GM23248 (cell line): ENCODE measurements at places on chromosomes 7 and 10.

GRCh38 chr7:69864274-69864673, 266.0 kb downstream of the AUTS2 start:
- DNase-seq = peak; percentile 22

GRCh38 chr10:42952931-42953683, 123.8 kb upstream of the RET start:
- DNase-seq = no peak

DNA sequence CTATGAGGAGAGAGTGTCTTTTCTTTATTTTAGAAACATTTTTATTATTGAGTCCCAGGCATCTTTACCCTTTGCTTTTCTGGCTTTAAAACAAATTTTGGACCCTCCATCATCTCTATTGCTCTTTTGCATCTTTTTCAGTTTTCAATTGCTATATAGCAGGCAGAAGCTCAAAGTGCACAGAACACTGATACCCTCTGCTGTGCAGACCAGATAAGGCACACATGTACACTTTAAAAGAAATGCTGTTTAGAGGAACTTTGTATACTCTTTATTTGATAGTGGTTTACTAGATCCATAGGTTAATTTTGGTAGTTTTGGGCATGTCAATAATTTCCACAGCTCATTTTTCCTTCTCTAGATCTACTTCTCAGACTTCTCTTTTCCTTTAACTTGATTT, 324.2 kb downstream of the SH2D4B start:
- no peak for DNase-seq

DNA sequence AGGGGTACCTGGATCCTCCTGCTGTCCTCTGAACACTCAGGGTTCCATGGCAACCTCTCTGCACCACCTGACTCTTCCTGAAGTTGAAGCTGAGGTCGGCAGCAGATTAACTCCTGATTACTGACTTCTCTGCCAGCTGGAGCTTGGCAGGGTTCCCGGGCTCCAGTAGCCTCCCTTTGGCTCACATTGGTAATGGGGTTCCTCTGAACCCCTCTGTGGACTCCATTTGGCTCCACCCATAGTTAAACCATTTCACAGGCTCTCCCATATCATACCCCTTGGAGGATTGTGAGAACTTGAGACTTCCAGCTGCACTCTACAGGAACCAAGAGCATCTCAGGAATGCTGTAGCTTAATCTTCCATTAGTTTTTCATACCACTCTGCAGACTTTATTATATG, 292.5 kb downstream of the HDAC9 start:
- DNase-seq = no peak

DNA sequence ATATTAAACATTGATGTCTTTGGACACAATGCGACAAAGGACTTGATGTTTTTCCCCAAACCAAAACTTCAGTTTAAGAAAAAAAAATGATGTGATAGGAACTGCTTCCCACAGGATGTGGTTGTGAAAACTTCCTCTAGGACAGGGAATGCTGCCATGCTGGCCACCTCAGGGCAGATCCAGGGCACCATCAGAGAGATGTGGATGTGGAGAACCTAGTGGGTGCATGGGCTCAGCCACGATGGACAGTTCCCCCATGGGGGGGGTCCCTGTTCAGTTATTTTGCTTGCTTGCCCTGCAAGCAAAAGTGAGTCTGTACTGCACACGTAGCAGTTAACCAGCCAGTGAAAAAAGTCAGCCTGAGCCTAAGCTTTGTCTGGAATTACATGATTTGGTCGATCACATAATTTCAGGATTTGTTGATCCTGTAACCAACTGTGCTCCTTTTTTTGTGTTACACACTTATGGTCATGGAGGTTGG, 36.3 kb downstream of the LAMB4 start:
- DNase-seq = peak; percentile 56

DNA sequence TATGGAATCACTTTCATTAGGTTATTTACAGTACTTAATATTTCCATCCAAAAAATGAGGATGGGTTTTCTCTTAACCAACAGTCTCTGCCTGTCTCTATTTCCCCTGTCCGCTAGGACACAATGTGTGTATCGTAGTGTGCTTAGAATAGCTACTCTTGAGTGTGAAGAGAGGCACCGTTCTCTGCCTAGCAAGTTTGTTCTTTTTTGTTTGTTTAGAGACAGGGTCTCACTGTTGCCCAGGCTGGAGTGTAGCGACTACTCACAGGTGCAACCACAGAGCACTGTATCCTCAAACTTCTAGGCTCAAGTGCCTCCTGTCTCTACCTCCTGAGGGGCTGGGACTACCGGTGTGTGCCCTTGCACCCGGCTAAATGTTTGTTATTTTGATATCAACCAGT, 121.9 kb downstream of the ANK3 start:
- DNase-seq = no peak

GRCh38 chr10:76463111-76463510, 1031.7 kb downstream of the LRMDA start:
- DNase-seq = no peak

DNA sequence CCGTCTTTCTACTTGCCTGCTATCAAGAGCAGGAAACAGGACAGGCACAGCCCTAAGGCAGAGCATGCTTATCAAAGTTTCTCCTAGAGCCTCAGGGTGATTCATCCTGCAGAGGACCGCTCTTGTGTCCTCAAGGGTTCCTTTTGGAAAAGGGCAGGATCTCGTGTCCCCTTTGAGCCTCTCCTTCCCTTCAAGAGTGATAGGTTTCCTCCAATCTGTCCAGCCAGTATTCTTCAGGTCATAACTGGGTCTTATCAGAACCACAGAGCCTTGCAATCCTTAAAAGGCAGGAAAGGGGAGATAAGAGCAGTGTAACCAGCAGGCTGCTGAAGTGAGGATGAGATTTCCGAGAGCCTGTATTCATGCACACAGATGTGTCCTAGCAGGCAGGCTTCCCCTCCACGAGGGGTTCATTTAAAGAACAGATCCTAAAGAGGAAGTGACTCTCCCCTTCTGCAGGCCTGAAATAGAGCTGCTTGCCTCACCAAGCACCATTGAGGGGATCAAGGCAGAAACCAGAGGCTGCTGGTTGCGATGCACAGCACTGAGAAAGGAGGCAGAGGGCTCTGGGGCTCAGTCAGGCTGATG, 90.5 kb upstream of the SVIL start:
- no peak for DNase-seq

- peak; percentile 84 for DNase-seq
These were observed 89.8 kb upstream of the HPS1 start for GRCh38 chr10:98536551-98536950.

DNA sequence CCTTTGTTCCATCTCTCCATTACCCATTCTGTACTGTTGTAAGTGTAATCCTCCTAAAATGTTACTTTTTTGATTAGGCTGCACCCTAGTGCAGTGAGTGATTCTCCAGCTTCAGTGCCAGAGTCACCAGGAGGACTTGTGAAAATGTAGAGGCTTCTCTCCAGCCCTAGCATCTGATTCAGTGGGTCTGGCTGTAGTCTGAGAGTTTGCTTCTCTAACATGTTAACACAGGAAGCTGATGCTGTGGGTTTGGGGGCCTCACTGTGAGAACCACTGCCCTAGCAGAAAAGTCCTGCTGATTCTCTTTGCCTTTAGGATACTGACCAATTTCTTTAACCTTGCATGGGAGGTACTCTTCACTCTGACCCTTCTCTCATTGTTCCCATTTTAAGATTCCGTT, 24.4 kb downstream of the CSGALNACT2 start:
- DNase-seq = no peak

DNA sequence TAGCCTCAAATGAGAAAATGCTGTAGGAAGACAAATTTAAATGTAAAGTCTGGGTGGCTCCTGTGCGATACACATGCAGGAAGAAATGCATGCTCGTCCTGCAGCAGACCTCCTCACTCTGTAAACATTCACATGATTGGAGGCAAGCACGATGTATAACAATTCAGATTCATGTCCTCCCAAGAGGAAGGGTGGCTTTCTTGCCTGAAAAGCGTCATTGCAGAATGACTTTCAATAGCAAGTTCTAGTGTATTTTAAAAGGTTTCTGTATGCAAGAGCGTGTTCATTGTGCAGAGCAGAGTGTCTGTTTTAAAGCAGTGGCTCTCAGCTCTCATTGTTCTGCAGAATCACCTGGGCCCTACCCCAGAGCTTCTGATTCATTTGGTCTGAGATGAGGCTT, 170.3 kb upstream of the CELF2 start:
- no peak for DNase-seq

DNA sequence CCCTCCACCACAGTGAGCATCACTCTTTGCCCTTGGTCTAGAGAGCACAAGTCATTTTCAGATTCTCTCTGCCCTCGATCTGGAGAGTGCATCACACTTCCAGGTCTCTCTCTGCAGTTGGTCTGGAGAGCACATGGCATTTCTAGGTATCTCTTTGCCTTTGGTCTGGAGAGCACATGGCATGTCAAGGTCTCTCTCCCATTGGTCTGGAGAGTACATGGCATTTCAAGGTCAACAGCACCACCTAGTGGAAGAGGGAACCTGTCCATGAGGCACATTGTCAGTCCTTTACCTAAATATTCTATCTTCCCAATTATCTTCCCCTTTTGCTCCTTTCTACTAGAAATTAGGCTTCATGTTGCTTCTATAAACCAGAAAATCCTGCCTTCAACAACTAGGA, 1139.4 kb downstream of the XPNPEP1 start:
- DNase-seq = peak; percentile 68

GRCh38 chr7:26202019-26202990, 760 bp downstream of the CBX3 start:
- DNase-seq = peak; percentile 72

GRCh38 chr7:1537535-1538412, 7.3 kb downstream of the MAFK start:
- peak; percentile 91 for DNase-seq

DNA sequence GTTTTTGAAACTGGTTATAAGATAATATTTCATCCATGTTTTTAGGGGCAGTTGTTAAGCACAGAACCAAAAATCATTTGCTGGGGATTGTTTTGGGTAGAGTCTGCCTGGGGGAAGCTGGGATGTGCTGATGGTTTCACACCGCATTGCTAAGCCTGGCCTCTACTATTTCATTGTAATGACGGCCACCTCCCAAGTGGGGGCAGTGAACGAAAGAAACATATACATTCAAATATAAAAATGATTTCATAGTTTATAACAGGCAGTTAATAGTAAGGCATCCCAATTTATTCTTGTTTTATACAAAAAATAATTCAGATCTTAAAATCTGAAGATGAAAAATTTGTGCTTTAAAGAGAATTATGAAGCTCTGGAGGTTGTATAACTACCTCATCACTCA, 750.8 kb downstream of the REEP3 start:
- no peak for DNase-seq

DNA sequence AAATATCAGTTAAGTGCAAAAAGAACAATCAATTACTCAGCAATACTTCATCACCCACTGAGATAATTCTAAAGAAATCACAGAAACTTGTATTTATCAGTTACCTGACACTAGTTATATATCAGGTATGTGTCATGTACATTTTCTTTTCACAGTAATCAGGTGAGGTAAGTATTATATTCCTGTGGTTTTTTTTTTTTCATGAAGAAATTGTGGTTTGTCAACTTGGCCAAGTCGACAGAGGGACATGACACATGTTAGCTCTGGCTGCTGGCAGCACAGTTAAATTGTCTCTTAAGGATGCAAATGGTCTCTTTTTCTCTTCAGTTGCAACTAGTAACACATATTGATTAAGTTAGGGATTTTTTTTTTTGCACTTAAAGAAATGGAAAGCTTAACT, 13.7 kb upstream of the GPR141 start:
- no peak for DNase-seq

DNA sequence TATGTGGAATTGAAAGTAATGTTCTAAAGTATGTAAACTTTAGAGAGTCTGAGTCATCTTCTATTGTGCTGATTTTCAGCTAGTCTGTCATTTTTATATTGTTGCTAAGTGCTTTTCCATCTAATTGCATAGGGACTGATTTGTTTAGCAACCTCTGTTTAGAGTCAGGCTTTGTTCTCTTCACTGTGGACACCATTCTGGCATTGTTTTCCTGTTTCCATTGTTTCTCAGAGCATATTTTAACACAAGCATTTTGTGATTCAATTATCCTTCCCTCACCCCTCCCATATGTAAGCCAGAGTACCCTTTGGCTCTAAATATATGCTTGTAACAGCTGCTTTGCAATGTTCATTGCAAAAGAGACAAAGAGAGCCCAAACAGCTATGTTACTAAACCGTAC, 748.4 kb upstream of the PHF14 start:
- DNase-seq = no peak

DNA sequence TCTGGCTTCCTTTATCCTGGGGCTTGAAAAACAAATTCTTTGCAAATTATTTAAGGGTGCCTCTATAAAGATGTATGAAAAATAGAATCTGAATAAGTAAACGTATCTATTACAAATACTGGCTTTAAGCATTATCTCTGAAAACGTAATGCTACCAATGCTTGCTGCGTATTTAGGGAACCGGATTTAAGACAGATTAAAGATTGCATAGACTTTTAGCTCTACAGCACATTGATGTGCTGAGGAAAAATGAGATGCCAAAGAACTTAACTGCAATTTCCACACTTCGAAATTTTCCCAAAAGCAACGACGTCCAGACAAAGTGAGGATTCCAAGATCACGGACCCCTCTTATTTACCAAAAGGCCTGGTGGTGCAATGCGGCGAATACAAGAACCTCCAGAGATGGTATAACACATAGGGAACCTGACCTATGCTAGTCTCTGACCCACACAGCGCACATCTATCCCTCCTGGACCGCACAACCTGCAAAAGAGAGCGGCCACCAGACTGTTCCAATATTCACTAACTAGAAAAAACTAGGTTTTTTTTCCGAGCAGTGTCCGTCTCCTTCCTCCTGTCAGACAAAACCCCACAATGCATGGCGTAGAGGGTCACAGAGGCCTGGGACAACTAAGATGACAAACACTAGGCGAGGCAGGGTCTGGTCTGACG, 34.3 kb upstream of the PHF14 start:
- peak; percentile 54 for DNase-seq

- no peak for DNase-seq
These were observed 3.2 kb upstream of the SERPINE1 start for GRCh38 chr7:101123703-101124068.

DNA sequence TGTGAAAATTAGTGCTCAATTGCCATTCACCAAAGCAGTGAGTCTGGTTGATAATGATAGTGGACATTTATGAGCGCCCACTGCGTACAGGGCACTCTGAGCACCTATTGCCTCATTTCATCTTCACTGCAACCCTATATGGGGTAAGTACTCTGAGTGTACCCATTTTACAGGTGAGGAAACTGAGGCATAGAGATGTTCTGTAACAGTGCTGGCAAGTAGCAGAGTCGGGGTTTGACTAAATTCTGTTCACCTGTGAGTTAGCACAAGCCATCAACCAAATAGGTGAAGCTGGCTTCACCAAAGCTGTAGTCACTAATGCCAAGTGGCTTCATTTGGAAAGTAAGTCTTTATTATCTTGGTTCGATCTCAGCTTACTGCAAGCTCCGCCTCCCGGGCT, 135.8 kb downstream of the SPAG6 start:
- DNase-seq = no peak

DNA sequence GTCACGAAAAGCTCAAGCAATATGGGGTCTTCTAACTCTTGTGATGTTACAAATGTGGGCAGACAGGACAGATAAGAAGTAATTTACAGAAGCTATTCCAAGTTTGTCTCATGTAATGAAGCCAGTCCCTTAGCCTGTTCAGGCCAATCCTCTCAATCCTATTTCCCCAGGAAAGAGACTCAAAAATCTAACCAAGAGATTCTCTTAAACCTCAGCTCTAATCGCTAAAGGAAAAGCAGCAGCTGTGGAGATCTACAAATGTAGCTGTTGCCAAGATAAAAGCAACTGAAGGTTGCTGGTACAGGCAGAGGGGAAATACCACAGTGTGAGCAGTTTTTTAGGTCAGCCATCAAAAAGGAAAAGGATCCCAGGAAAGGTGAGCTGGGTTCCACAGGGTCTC, 39.3 kb downstream of the ANK3 start:
- DNase-seq = no peak
